ENCODE measurements at places on chromosomes 12 and 14.
A peak's percentile ranks its signal among the peaks of the same experiment; 100 is the strongest.

- DNase-seq: no peak
These were observed 17.5 kb upstream of the KRT80 start for GRCh38 chr12:52209321-52209720.

DNA sequence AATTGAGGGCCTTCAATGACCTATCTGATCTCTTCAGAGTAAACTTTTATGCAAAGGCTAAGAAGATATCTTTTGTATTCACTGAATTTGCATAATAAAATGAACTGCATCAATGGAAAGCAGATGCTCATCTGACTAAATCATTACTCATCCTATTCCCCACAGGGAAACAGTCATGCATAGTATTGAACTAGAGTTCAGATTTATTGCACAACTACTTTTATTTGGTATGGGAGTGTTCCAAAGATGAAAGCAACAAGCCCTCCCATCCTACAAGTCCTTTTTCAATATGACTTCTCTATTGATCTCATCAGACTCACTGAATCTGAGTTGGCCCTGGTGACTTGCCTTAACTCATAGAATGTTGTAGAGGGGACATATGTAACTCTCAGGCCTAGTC is 159.8 kb downstream of the KITLG start:
- peak; percentile 65 for DNase-seq

DNA sequence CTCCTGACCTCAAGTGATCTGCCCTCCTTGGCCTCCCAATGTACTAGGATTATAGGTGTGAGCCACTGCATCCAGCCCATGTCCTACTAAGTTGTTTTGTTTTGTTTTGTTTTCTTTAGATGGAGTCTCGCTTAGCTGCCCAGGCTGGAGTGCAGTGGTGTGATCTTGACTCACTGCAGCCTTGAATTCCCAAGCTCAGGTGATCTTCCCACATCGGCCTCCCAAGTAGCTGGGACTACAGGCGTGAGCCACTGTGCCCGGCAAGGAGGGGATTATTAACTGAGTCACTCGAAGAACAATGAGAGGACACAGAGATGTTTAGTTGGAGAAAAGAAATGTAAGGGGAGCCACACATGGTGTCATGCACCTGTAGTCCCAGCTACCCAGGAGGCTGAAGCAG is 18.0 kb upstream of the ERBB3 start:
- no peak for DNase-seq

DNA sequence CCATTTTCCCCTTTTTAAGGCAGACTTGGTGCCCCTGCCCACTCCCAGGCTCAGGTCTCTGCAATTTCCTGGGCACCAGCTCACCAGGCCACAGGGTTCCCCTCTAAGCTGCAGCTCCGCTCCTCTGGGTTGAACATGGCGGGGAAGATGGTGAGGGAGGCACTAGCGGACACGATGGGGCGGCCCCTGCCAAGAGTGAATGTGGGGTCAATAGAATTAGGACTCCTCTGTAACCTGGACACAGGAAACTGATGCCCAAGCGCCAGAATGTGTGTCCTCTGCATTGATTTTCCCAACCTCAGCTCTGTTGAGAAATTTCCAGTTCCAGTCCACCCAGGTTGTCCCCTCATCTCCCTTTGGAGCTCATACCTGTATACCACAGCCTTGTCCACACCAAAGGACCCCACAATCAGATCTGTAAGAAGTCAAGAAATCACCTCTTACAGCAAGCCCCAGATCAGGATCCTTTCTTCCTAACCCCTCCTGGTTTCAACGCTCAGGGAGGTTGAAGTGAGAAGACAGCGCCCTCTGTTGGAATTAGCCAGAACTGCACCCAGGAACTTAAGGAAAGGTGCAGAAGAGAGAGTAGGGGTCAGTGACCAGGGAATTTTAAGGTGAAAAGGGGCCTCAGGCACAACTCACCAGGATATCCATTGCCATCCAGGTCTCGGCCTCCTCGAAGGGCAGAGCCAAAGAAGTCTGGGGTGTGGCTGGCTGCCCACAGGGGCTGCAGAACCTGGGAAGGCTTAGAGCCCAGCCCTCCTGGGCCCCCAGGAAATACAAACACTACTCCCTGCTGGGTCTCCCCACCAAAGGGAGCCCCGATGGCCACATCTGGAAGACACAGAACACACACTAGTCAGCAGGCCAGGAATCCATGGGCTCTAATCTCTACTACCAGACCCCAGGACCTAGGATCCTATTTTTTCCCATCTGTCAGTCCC is 14.7 kb downstream of the ITGA5 start:
- peak; percentile 52 for DNase-seq

GRCh38 chr12:32390572-32391219 is 8.7 kb upstream of the FGD4 start:
- no peak for DNase-seq

- DNase-seq: no peak
These were observed 16.1 kb upstream of the IFNG start for GRCh38 chr12:68175557-68176061.

- DNase-seq: no peak
These were observed 3.8 kb downstream of the ETV6 start for GRCh38 chr12:11653215-11653753.

GRCh38 chr12:12282761-12283425 is 16.0 kb upstream of the LRP6 start:
- peak; percentile 43 for DNase-seq

GRCh38 chr12:110465024-110465423 is 3.0 kb downstream of the GPN3 start:
- no peak for DNase-seq

GRCh38 chr14:33457617-33458016 is 493.3 kb downstream of the EGLN3 start:
- no peak for DNase-seq

DNA sequence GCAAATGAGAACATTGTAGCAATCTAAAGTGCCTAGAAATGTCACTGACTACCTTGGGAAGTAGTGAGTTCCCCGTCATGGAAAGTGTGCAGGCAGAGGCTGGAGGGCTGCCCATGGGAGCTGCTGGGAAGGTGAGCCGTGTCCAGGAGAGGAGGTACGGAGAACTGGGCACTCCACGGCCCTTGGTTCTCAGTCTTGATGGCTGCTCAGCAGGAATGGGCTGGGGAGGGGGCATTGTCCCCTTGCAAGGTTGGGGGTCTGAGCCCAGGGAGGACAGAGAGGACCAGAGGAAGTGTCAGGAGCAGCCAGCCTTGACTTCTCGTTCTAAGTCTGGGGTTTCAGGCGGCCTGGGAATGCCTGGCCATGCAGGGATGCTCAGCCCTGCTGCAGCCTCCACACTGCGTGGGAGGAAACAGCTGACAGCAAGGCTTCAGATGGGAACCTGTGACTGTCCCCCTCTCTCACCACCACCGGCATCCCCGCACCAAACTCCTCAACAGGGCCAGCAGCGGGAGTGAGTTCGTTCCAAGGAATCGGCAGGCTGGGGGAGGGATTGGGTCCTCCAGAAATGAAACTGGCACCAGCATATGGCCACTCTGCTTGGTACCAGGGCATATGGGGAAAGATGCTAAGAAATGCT is 140.2 kb downstream of the BCL11B start:
- no peak for DNase-seq

DNA sequence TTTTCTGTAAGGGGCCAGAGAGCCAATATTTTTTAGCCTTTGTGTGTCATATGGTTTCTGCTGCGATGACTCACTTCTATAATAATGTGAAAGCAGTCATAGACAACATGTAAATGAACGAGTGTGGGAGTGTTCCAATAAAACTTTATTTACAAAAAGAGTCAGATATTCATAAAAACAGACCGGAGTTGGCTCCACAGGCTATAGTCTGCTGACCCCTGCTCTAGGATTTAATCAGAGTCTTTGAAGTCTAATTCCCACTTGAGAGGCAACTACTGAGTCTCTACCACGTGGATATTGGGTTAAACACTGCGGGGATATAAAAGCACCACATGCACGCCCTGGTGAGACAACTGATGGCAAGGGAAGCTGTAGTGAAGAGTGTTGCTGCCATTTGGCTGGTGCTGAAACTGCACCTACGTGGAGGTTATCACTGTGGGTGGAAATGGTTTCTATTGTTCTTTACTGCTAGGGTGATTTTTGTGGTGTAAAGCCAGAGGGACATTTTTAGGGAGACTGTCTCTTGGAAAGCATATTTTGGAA is 3.6 kb upstream of the NINJ2 start:
- DNase-seq: no peak

GRCh38 chr12:92130999-92131398 is 14.6 kb downstream of the BTG1 start:
- no peak for DNase-seq

DNA sequence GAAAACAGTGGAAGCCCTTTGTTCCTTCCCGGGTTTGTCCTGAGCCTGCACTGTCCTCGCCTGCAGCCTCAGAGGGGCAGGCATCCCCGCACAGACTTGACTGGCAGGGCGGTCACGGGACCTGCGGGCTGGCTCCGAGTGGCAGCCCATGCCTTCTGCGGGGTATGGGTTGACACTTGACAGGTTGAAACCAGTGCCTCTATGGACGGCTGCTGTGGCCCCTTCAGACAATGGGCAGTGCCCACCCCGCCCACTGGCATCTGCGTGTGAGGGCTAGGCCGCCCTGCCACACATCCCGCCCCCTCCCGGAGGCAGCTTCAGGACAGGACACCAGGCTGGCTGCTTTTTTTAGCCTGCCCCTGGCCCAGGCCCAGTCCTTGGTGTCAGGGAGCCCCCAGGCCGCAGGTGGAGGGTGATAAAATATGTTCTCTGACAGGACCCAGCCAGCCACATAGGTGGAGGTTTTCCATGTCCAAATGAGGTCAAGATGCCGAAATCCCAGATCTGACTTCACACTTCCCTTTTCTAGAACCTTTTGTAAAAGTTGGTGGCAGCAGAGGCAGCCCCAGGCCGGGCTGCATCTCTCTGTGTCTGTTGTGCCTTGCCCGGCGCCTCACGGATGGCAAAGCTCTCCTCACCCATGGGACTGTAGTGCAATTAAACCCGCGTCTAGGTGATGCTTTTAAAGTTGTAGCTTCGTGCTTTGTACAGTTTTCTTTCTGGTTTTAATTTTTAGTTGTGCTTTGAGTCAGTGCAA is 10.0 kb downstream of the ANKRD9 start:
- DNase-seq: no peak

- peak; percentile 68 for DNase-seq
These were observed at the start of gene NEUROD4 for GRCh38 chr12:55019784-55020183. TSS of gene NEUROD4 (plus strand) at chr12:55019974. CDS start at chr12:55026440, 6,466 bp downstream.

- no peak for DNase-seq
These were observed 97.6 kb downstream of the NINJ2 start for GRCh38 chr12:565589-566105.

DNA sequence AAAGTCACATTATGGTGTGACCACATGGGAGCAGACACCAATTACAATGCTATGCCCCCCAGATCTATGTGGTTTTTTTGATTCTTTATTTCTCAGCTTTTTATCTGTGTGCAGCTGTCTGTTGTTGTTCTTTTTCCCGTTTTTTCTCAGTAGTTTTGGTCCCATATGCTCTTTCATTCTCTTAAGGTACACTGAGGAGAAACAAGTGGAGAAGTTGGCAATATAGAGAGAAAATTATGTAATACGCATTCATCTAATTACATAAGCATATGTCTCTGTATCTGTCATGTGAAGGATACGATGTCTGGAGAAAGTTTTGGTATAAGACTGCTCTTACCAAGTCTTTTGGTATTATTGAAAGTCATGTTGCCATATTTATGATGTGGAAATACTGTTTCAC is 819.0 kb downstream of the NRXN3 start:
- DNase-seq: no peak

- no peak for DNase-seq
These were observed 136.7 kb upstream of the FBXO33 start for GRCh38 chr14:39568809-39569538.

DNA sequence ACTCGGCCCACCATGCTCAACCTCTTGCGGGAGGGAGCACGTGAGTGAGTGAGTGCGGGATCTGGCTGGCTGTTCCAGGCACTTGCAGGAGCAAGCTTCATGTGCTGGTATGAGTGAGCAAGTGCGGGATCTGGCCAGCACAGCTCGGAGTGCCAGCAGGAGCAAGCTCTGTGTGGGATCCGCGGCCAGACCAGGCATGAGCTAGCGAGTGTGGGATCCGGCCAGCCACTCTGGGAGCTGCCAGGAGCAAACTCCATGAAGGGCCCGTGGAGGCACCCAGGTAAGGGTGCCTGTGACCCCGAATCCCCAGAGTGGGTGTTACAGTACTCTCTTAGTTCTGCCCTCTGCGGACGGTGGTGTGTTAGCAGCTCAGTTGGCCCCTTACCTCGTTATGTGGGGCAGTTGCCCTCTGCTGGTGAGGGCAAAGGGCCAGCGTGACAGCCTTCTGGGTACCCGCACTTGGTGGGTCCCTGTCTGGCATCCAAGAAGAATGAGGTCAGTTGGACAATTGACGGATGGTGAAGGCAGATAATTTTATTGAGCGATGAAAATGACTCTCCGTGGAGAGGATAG is 38.3 kb downstream of the RAD51B start:
- no peak for DNase-seq

DNA sequence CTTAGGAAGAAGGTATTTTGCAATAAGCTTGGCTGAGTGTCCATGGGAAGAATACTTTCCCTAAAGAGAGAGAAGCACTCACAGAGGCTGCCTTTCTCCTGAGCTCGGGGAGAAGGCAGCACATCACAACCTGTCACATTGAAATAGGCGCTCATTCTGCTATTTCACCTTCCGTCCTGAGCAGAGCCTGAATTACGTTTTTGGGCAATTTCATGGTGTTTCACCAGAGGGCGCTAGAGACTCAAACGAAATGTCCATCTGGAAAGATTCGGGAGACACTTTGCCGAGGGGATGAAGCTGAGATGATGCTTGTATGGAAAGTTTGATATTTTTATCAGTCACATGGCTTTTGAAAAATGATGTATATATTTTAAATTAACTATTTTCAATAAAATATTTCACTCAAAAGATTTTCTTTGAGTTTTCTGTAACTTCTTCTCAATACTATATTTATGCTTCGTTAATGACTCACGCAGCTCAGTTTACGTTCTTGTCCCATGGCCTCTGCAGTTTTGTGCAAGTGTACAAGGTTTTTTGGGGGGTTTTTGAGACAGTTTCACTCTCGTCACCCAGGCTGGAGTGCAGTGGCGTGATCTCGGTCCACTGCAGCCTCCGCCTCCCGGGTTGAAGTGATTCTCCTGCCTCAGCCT is 17.4 kb upstream of the B4GALNT3 start:
- DNase-seq: peak; percentile 72

GRCh38 chr12:66598079-66598478 is 80.8 kb downstream of the GRIP1 start:
- no peak for DNase-seq
